ENCODE measurements at places on chromosomes 4 and X.

- no peak for DNase-seq
These were observed 321.3 kb downstream of the RAB28 start for GRCh38 chr4:13162886-13163285.

DNA sequence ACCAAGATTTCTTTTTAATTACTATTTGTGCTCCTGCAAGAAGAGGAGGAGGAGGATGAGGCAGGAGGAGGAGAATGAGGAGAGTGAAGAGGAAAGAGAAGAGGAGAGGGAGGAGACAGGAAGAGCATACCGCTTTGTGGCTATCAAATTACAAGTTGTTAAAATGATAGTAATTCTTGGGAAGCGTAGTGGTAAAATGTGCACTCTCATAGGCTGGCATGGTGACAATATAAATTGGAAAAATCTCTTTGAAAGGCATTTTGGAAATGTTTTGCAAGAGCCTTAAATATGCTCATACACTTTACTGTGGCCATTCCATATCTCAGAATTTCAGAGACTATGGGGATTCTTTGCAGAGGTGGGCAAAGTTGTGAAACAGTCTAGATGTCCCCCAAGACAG lies 53.2 kb downstream of the MXRA5 start:
- DNase-seq = no peak

- DNase-seq = no peak
These were observed 52.9 kb downstream of the SUPT20HL2 start for GRCh38 chrX:24260842-24261550.

DNA sequence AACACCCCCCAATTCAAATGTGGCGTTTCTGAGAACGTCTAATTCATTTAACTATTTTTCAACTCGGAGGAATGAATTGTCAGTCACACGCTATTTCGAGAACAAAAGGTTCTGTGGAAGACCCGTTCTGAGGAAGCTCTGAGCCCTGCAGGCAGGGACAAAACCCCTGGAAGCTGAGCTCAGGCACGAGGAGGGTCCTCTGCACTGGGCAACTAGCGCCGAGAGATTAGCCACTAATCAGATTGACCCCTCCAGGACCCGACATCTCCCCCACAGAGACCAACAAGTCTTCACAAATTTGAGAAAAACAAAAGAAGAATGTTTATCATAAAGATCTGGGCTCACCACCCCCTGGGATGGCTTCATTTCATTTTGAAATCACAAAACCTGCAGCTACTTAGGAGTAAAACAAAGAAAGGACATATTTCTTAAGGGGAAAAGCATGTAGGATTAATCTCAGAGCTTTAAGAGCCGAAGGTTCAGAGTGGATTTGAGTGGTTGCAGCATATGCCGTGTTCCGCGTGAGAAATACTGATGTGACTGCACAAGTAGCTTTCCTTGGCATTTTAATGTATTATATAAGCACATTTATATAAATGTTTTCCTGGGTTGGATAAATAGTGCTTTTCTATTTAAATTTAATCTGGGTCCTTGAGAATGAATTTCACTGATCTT lies 41.8 kb downstream of the ADRA2C start:
- no peak for DNase-seq

GRCh38 chr4:20944961-20945360 lies 244.7 kb downstream of the PACRGL start:
- DNase-seq = no peak

- DNase-seq = peak; percentile 35
These were observed 60.4 kb upstream of the ATXN3L start for GRCh38 chrX:13380211-13380610.

- DNase-seq = no peak
These were observed 287.7 kb downstream of the CPXCR1 start for GRCh38 chrX:89034679-89035078.

GRCh38 chr4:123325241-123325681 lies 71.3 kb upstream of the SPRY1 start:
- no peak for DNase-seq

DNA sequence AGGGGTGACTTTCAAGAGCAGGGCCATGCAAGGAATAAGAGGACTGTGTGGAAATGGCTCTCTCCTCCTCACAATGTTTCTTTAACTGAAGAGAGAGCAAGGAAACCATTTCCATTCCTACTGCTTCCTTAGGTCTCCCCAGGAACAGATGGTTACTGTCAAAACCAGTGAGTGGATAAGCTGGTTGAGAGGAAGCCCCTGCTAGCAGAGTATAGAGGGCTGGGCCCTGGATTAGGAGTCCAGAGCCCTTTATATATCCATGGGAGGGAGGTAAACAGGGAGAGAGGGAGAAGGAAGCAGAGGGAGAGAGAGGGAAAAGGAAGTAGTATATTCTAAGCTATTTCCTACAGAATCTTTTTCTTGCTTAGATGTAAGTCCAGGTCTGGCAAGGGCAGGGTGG lies 43.8 kb upstream of the LAS1L start:
- no peak for DNase-seq

DNA sequence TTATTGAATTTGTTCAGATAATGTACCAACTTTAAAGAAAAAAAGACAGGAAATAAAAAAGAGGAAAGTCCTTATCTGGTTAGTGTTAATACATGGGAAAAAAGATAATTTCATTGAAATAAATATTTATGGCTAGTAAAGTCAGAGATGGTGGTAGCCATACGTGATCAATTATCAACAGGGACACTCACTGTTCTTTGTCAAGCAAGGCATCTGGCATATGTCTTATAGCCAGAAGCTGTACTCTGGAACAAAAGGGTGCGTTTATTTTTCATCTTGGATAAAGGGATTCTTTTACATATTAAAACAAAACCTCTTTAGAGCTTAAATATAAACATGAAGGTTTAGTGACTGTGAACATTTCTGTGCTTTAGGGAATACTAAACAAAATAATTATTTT lies 26.7 kb downstream of the HDX start:
- DNase-seq = no peak

DNA sequence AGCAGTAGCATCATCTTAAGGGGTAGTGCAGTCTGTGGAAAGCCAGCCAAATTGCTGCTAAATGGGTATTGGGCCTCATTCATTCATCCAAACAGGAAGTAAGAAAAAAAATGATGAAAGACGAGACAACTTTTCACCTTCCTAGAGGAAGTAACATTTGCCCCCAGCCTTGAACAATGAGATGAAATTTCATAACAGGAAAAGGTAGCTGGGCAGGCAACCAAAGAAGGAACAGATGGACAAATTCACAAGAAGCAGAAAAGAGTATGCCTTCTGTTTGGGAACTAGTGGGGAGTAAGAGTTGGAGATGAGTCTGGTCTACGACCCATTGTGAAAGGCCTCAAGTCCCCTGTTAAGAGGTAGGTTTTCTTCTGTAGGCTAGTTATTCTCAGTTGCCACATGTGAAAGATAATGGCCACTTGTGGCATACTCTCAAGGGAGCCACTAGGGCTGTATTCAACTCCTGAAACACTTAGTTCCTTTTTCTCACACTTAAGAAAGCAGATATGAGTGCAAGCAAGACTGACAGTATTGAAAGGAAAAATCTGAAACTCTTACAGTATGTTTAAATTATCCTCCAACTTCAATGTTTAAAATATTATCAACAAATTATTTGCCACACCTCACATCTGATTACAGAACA lies 190.4 kb downstream of the AR start:
- no peak for DNase-seq

DNA sequence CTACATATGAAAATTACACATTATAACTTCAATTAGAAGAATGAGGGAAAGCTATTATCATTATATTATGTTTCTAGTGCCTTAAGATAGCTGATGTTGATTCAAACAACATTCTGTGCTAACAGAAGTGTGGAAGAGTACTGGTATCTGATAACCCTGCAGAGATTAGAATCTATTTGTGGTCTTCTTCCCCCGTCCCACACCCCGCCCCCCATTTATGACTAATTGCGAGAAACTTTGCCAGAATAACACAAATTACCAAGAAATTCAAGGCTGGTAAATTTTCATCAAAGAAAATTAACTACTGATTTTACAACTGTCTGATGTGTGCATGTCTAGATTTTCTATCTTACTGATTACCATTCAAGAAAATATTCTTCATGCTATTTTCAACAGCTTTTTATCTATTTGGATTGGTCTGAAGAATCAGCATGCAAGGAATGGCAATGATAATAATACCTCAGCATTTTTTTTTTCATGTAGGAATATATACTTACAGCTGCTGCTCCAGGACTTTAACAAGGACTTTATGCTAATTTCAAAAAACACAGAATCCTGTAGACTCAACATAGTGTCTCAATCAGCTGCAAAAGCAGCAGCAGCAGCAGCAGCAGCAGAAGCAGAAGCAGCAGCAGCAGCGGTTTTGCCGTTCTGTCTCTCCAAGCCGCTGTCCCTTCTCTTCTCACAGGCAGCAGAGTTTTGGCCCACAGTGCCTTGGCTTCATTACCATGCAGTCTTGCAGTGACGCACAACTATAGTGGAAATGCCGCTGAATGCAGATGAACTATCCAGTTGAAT lies 126.7 kb downstream of the FRYL start:
- DNase-seq = no peak

GRCh38 chr4:95124906-95125504 lies 367.2 kb downstream of the BMPR1B start:
- peak; percentile 47 for DNase-seq

GRCh38 chrX:1452516-1453394 lies at the start of gene ASMTL:
TSS of gene ASMTL (minus strand) at chrX:1452909. CDS start at chrX:1452840, 69 bp downstream.
- peak; percentile 97 for DNase-seq

GRCh38 chr4:180106997-180107396 lies 2136.2 kb upstream of the TENM3 start:
- DNase-seq = no peak

DNA sequence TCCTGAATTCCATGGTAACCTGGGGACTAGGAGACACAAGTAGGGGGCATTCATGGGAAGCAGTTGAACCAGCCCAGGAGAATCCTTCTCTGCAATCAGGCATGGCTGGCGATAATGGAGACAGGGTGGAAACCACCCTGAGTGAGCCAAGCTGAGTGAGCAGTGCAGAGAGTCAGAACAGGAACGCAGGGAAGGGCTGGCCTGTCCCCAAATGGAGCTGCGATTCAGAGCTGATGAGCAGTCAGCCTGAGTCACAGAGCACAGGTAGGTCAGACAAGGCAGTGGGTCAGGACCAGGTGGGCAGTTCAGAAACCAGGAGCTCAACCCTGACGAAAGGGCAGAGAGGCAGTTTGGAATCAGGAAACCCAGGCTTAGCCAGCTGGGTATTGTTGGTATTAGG lies 129.0 kb downstream of the BTC start:
- no peak for DNase-seq

DNA sequence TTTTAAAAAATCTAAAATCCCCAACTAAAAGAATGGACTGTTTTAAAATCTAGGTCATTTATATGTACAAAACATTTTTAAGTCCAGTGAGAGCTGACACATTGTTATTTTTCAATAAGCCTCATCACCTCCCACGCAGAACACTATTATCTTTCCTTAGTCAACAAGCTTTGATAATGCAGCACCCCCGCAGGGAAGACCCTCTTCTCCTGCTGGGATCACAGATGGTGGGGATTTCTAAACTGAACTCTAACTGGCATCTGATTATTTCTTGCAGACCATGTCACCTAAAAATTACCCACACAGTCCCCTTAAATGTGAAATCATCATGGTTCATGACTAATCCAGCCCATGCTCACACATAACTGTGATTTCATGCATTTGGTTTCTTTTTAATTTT lies 11.6 kb downstream of the SYTL4 start:
- no peak for DNase-seq

DNA sequence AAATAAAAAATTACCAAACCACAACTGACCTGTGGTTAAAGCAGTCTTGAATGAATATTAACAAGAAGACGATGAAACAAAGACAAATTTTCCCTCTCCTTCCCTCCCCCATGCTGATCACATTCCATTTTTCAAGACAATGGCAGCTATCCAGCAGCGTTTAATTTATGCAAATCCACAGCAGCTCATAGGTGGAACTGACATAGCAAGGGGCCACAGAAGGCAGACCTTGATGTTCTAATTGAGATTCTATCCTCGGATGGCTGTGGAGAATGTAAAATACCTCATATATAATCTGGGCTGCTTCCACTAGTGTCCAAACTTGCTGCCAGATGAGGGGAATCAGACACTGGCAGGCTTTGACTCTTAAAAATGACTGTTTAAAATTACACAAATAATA lies 211.5 kb downstream of the CHRDL1 start:
- DNase-seq = no peak

GRCh38 chrX:25858273-25858880 lies 279.8 kb upstream of the MAGEB18 start:
- DNase-seq = no peak

DNA sequence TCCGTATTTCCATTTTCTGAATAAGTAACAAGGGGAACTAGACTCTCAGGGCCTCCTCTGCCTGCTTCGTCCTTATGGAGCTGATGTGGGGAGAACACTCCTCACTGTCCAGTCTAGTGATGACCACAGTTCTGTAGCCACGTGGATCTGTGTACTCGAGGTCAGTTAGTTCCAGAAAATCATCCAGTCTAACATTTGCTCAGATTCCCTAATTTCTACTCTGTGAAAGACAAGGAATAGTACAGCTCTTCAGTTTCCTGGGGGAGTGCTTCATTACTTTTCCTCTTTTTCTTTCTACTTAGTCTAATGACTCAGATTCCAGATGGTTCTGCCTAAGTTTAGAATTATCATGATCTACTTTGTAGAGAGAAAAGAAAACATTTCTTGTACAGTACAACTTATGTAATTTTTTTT lies 82.6 kb downstream of the SORBS2 start:
- DNase-seq = no peak

DNA sequence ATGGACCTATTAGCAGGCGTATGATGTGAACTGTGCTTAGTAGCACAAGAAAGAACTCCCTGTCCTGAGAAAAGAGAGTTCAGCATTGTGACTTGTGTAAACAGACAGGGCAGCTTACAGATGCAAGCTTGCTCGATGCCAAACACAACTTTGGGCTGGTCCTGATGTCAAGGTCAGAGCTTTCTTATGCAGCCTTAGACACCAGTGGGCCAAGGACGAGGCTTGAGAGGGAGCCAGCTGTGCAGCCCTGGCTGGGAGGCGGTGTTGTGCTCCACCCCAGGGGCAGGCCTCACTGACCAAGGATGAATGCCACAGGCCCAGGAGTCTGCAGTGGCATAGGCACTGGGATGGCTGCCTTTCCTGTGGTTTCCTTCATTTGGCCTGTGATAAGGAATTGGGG lies 35.4 kb downstream of the JADE1 start:
- no peak for DNase-seq

- DNase-seq = no peak
These were observed 336.2 kb downstream of the MID1IP1 start for GRCh38 chrX:39137363-39137954.

Measured in fibroblast of skin of left biceps (primary cell).